ENCODE measurements at places on chromosomes 1 and 21.

DNA sequence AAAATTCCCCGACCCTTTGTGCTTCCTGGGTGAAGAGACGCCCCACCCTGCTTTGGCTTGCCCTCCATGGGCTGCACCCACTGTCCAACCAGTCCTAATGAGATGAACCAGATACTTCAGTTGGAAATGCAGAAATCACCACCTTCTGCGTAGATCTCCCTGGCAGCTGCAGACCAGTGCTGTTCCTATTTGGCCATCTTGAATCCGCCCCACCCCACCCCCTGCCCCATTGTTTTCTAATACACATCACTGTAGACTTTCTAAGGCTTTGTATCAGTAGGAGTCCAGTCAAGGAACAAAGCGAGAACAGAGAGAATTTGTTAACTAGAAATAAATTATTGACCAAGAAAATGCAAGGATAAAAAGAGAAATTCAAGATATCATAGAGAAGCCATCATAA is 178.2 kb downstream of the KCNK2 start:
- H3K27me3 ChIP-seq = no peaks in the 10 kb centered on the region
- DNase-seq = no peak
- no peak overlapping the region for H3K27ac ChIP-seq
- H3K4me3 ChIP-seq = no peak overlapping the region
- H3K4me1 ChIP-seq = no peaks in the 10 kb centered on the region

DNA sequence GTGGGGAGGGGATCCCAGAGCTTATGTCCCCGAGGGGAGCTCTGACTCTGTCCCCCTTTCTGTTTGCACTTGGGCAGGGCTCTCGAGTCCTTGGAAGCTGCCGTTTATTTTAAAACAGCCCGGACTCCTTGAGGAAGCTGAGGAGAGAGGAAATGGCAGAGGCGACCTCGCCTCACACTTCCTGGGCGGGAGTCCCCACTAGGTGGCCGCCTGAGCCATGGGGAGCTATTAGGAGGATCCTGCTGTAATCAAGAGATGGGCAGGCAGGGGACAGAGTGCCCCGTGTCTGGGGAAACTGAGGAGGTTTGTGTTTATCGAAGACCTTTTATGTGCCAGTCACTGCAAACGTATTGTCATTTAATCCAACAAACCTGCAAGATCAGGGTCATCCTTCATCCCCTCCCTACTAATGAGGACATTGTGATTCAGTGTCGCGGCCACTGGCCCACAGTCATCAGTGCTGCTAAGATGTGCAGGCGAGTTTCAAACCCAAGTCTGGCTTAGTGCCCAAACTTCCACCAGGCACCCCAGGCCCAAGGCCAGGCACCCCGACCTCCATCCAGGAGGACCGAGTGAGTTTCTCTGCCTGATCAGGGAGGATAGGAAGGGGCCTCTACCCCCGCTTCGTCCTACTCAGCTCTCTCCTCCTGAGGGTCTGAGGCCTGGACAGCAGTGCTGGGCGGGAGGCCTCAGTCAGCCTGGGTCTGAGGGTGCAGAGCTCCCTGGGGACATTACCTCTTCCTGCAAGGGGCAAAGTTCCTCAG is 316.9 kb upstream of the VAMP3 start:
- H3K4me1 ChIP-seq = no peaks in the 10 kb centered on the region
- H3K27ac ChIP-seq = no peak overlapping the region
- peak; percentile 39 for DNase-seq

- no peaks in the 10 kb centered on the region for H3K27me3 ChIP-seq
- H3K36me3 ChIP-seq = no peaks in the 10 kb centered on the region
- no peaks in the 10 kb centered on the region for H3K4me1 ChIP-seq
- no peak for DNase-seq
These were observed 523.4 kb downstream of the PTBP2 start for GRCh38 chr1:97245026-97245425.

- peak; percentile 70 for DNase-seq
- peaks cover 2% of the 10 kb centered on the region for H3K27me3 ChIP-seq
- H3K4me1 ChIP-seq = no peaks in the 10 kb centered on the region
- no peak within 1 kb of the TSS for H3K4me3 ChIP-seq
- no peaks in the 10 kb centered on the region for H3K36me3 ChIP-seq
- no peak within 1 kb of the TSS for H3K27ac ChIP-seq
These were observed at the start of gene S100A12 for GRCh38 chr1:153375511-153375910. Gene S100A12 (minus strand): TSS chr1:153375621. CDS start chr1:153374592, 1,029 bp downstream.

GRCh38 chr21:45006536-45007095 is 66.8 kb downstream of the SLX9 start:
- H3K4me3 ChIP-seq = no peak overlapping the region
- peaks cover 2% of the 10 kb centered on the region for H3K27me3 ChIP-seq
- no peak overlapping the region for H3K27ac ChIP-seq
- DNase-seq = no peak
- peaks cover 5% of the 10 kb centered on the region for H3K4me1 ChIP-seq
- no peaks in the 10 kb centered on the region for H3K36me3 ChIP-seq

GRCh38 chr1:185087746-185088145 is 42.4 kb downstream of the RNF2 start:
- no peak for DNase-seq
- no peaks in the 10 kb centered on the region for H3K27me3 ChIP-seq
- peaks cover 6% of the 10 kb centered on the region for H3K36me3 ChIP-seq
- H3K27ac ChIP-seq = no peak overlapping the region
- H3K4me1 ChIP-seq = no peaks in the 10 kb centered on the region
- no peak overlapping the region for H3K4me3 ChIP-seq

GRCh38 chr1:24484199-24484598 is 18.4 kb upstream of the RCAN3 start:
- no peaks in the 10 kb centered on the region for H3K4me1 ChIP-seq
- DNase-seq = no peak
- H3K27ac ChIP-seq = no peak overlapping the region

DNA sequence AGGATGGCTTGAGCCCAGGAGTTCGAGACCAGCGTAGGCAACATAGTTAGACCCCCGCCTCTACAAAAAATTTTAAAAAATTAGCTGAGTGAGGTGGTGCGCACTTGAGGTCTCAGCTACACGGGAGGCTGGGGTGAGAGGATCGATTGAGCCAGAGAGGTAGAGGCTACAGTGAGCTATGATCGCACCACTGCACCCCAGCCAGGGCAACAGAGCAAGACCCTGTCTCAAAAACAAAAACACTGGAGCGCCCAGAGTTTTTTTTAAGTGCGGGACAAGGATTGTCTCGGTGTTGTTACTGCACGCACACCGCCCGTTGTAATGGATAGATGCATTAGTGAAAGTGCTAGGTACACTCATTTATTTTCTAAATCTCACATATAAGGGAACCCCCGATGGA is 37.1 kb downstream of the PIK3CD start:
- peaks cover 18% of the 10 kb centered on the region for H3K4me1 ChIP-seq
- H3K27ac ChIP-seq = no peak overlapping the region
- H3K4me3 ChIP-seq = no peak overlapping the region
- no peaks in the 10 kb centered on the region for H3K27me3 ChIP-seq
- no peak for DNase-seq
- no peaks in the 10 kb centered on the region for H3K36me3 ChIP-seq

DNA sequence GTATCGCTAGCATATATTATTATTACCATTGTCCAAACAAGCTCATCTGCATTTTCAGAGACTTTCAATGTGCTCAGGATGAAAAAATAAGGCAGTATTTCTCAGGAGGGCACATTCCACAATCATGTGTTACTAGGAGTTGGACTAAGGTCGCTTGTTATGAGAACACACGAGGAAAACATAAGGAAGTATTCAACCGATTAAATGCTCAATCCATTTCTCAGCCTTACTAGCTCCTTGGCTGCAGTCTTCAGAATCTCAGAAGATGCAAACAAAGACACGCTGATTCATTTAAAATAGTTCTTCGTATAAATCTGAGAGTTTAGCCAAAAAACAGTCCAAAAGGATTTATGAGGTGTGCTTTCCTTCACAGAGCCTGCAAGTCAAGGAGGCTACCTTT is 82.0 kb upstream of the JAK1 start:
- peaks cover 2% of the 10 kb centered on the region for H3K4me1 ChIP-seq
- no peak overlapping the region for H3K27ac ChIP-seq
- no peaks in the 10 kb centered on the region for H3K36me3 ChIP-seq
- H3K27me3 ChIP-seq = 0 out of 2 replicates have a peak, but pooled peaks cover 4% of the 10 kb centered on the region

DNA sequence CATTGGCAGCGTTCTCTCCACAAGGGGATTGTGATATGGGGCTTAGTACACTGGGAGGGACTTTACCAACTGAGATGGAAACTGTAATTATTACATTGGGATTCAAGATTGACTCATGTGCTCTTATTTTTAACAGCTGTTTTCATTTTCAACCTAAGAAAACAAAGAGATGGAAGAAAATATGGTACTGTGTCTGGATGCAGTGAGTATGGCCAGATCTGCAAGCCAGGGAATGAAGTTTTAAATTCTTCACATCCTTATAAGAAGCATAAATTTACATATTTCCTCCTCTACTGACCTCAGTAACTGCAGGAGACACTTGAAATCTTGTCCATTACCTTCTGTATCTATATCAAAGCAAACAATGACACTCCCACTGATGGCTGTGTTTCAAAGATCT is 81.5 kb upstream of the EDEM3 start:
- peaks cover 1% of the 10 kb centered on the region for H3K4me1 ChIP-seq
- H3K4me3 ChIP-seq = no peak overlapping the region
- H3K36me3 ChIP-seq = no peaks in the 10 kb centered on the region
- DNase-seq = no peak

- DNase-seq = no peak
- H3K27me3 ChIP-seq = peaks cover 16% of the 10 kb centered on the region
- no peaks in the 10 kb centered on the region for H3K36me3 ChIP-seq
- H3K4me1 ChIP-seq = no peaks in the 10 kb centered on the region
- H3K4me3 ChIP-seq = no peak overlapping the region
- no peak overlapping the region for H3K27ac ChIP-seq
These were observed 6.6 kb downstream of the GNG4 start for GRCh38 chr1:235642943-235643371.

GRCh38 chr1:44853201-44853600 is 10.1 kb upstream of the PTCH2 start:
- H3K4me3 ChIP-seq = no peak overlapping the region
- no peak for DNase-seq
- H3K36me3 ChIP-seq = peaks cover 10% of the 10 kb centered on the region
- no peaks in the 10 kb centered on the region for H3K27me3 ChIP-seq

- DNase-seq = no peak
- H3K36me3 ChIP-seq = no peaks in the 10 kb centered on the region
- H3K4me3 ChIP-seq = no peak overlapping the region
- H3K27me3 ChIP-seq = no peaks in the 10 kb centered on the region
- H3K27ac ChIP-seq = no peak overlapping the region
These were observed 975.7 kb upstream of the PRMT6 start for GRCh38 chr1:106080608-106081325.

GRCh38 chr1:203403586-203403985 is 52.7 kb upstream of the FMOD start:
- peak overlapping the region; percentile 68 for H3K27ac ChIP-seq
- no peaks in the 10 kb centered on the region for H3K36me3 ChIP-seq
- no peak overlapping the region for H3K4me3 ChIP-seq
- DNase-seq = no peak

- H3K4me1 ChIP-seq = peaks cover 2% of the 10 kb centered on the region
- DNase-seq = peak; percentile 71
- no peak overlapping the region for H3K27ac ChIP-seq
- peaks cover 61% of the 10 kb centered on the region for H3K36me3 ChIP-seq
- no peaks in the 10 kb centered on the region for H3K27me3 ChIP-seq
These were observed 13.1 kb upstream of the UBR4 start for GRCh38 chr1:19222979-19223824.

DNA sequence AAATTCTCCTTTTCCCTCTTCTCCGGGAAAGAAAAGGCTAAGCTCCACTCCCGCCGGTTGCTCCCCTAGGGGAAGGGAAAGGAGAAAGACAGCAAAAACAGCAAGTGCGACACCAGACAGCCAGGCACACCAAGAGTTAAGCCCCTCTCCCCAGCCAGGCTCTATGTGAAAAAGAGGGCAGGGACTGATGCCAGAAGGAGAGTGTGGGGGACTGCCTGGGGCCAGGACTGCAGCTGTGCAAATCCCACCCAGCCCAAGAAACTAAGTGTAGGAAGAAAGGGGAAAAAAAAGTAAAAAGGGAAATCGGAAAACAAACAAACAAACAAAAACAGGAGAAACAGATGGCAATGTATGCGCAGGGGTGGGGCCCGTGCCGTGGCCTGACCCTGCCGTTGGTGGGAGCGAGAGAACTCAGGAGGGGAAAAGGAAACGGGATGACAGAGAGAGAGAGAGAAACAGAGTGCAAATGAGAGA is 27.7 kb upstream of the FMO1 start:
- H3K4me3 ChIP-seq = peak overlapping the region; percentile 2
- no peaks in the 10 kb centered on the region for H3K27me3 ChIP-seq
- H3K36me3 ChIP-seq = no peaks in the 10 kb centered on the region
- peaks cover 18% of the 10 kb centered on the region for H3K4me1 ChIP-seq
- DNase-seq = peak; percentile 44

DNA sequence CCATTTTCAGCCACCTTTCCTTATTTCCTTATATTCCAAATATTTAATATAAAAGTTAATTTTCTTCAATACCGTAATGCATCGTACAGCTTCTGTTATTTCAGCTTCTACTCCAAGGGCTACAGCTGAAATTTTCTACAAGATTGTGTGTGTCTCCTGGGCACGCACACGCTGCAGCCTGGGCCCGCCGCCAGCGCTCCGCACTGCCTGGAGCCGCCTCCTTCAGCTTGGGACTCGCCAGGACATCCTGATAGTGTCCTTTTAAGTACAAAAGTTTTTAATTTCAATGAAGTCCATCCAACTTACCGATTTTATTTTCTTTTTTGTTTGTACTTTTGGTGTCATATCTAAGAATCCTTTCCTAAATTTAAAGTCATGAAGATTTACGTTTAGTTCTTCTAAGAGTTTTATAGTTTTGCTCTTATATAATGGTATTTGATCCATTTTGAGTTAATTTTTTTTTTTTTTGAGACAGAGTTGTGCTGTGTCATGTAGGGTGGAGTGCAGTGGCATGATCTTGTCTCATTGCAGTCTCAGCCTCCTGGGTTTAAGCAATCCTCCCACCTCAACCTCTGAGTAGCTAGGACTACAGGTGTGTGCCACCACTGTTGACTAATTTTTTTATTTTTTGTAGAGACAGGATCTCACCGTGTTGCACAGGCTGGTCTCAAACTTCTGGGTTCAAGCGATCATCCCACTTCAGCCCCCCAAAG is 82.8 kb downstream of the AXDND1 start:
- no peaks in the 10 kb centered on the region for H3K27me3 ChIP-seq
- H3K27ac ChIP-seq = no peak overlapping the region
- no peaks in the 10 kb centered on the region for H3K36me3 ChIP-seq
- no peak overlapping the region for H3K4me3 ChIP-seq
- DNase-seq = no peak

- no peak overlapping the region for H3K4me3 ChIP-seq
- H3K27me3 ChIP-seq = no peaks in the 10 kb centered on the region
- no peak overlapping the region for H3K27ac ChIP-seq
- H3K4me1 ChIP-seq = no peaks in the 10 kb centered on the region
- no peak for DNase-seq
These were observed 16.8 kb downstream of the IFNAR2 start for GRCh38 chr21:33246506-33246905.

DNA sequence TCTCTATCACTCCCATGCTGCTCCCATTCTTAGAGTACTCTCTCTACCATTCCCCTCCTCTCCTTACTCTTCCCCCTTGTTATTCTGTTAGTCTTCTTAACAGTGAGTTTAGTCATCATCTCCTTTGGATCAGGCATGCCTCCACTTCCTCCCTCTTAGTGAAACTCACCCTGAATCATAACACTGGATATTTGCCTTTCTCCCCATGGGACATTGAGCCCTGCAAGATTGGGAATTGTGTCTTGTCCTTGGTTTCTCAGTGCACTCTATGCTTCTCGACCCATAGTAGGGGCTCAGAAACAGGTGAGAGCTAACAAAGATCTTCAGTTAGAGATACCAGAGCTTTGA is 68.3 kb upstream of the GCLM start:
- peaks cover 22% of the 10 kb centered on the region for H3K4me1 ChIP-seq
- no peak overlapping the region for H3K27ac ChIP-seq
- no peak overlapping the region for H3K4me3 ChIP-seq
- H3K27me3 ChIP-seq = no peaks in the 10 kb centered on the region

All from IMR-90 (cell line).